ENCODE measurements at places on chromosomes 2 and 18.

DNA sequence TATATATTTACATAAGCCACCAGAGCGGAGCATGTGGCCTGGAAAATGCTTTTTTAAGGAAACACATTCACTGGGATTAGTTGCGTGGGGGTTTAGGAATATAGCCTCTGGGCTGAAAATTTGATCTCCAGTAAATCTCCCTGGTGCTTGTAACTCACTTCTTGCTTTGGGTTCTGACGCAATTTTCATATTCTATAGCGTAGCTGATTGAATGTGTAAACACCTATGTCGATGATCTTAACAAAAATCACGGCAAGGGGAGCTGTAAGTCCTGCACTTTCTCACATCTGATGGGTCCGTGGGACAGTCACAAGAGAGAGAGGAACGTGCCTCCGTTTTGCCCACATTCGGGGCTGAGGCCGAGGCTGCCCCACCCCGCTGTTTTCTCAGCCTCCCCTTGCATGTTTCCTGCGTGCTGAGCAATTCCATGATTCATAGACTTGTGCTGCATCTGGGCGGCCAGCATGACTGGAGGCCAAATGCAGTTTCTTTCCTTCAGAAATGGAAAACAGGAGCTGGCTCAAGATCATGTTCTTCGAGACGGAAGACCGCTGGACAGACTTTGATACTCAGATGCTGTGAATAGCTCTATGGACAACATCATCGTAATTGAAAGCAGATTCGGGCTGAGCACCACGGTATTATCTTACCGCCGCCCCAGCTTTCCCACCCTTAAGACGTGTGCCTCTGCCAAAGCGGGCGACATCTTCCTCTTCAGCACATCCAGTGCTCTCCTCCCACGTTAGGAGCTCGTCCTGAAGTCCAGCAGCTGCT lies 109.2 kb downstream of the TMEM18 start:
- DNase-seq: no peak

GRCh38 chr18:48428475-48429177 lies 19.4 kb upstream of the ZBTB7C start:
- DNase-seq: no peak

GRCh38 chr2:70258532-70258875 lies 567 bp downstream of the PCYOX1 start:
- DNase-seq: no peak

DNA sequence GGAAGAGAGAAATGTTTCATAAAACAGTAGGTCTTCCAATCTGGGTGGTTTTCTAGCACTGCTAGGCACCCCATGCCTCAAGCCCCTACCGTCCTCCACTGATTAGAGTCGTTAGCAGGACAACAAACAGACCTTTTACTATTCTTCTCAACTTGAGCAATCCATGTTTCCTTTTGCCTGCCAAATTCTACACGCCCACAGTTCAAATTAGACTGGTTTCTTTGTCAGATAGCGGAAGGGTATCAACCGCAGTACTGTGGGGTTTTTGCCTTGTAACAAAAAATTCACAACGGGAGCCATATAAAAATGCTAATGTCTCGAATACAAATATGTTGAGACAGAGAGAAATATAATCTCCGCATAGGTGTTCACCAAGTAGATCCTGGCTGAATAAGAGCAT lies 59.9 kb downstream of the VIT start:
- no peak for DNase-seq

GRCh38 chr2:240886023-240886565 lies 9.9 kb downstream of the MAB21L4 start:
- no peak for DNase-seq

Measured in activated T-cell treated with anti-CD3 and anti-CD28 coated beads, Interleukin-2, amount 50 U/mL, for 72 hours (primary cell).